ENCODE measurements at places on chromosomes 11 and 22.
A peak's percentile ranks its signal among the peaks of the same experiment; 100 is the strongest.

DNA sequence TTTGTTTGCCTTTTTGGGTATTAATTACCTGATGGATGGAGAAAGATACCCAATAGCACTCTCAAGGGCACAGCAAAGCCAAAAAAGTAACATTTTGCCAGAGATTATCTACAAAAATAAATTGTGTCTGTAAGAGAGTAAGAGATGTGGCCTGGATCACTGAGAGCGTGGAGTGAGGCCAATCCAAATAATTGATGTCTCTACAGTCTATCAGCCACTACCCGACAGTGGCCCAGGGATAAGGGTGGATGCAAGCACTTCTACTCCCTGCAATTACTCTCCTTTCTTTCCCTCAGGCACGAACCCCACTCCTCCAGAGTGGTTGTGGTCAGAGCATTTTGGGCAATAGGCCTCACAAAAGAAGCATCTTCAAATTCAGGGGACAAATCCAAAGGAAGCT is 92.3 kb upstream of the ZC3H12C start:
- DNase-seq, result no peak

- DNase-seq, result no peak
These were observed 19.0 kb upstream of the SCGB1A1 start for GRCh38 chr11:62399878-62400266.

DNA sequence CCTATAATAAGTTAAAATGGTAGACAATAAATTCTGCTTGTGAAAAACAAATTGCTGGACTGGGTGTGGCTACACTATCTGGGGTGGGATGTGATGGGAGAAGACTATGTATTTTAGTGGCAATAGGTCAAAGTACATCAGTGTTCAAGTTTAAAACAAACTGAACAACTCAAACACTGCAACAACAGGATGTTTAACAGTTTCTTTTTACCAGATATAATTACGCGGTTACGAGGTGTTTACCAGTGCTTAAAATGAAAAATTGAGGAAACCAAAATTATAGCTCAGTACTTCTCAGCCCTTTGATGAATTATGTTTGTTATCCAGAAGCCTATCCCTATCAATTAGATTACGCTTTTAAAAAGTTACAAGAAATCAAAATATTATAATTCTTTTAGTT is 3.2 kb downstream of the PRDM10 start:
- DNase-seq, result no peak

GRCh38 chr11:69950120-69950519 is 128.0 kb upstream of the ANO1 start:
- peak; percentile 88 for DNase-seq

DNA sequence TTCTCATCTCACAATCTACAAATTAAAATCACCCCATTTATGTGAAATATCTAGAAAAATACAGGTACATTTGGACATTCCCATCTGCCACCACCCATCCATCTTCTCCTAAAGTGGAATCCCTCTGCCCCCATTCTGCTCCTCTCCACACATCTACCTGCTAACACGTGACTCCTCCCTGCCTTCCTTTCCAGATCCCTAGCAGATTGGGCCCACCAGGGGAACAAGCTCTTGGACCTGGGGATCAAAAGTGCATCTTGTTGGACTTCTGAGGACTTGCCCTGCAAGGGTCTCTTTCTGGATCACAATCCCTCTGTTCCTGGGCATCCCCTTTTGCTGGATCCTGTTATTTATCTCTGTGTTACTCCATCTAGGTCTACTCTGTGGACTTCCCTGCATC is 107.6 kb downstream of the ZNF280B start:
- no peak for DNase-seq

GRCh38 chr11:93659841-93660240 is 1.6 kb upstream of the CEP295 start:
- DNase-seq, result no peak

DNA sequence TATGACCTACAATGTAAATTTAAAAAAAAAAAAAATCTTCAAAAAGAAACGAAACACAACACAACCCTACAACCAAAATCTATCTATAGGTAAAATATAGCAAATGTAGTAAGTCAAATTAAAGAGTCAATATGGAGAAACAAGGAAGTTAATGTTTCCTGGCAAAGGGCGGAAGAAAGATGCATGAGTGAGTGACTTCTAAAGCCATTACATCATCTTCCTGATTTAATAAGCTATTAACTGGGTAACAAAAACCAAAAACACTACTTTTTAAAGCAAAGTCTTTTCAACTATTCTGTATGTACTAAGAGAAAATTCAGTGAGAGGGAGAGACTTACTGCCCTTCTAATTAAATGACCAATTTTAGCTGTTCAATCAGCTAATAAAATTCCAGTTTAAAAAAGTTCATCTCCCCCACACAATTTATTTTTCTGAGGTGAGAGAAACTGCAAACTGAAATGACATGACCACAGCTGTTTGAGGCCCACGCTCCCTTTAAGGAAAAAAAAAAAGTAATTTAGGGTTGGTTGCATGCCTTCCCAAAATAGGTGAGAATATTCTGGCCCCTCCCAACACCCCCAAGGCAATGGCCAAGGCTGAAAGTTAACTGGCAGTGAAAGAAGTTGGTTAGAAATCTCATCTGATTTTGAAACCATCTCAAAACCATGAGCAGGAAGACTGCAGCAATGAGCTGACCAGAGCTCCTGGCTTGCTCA is 5.9 kb downstream of the SF1 start:
- no peak for DNase-seq

DNA sequence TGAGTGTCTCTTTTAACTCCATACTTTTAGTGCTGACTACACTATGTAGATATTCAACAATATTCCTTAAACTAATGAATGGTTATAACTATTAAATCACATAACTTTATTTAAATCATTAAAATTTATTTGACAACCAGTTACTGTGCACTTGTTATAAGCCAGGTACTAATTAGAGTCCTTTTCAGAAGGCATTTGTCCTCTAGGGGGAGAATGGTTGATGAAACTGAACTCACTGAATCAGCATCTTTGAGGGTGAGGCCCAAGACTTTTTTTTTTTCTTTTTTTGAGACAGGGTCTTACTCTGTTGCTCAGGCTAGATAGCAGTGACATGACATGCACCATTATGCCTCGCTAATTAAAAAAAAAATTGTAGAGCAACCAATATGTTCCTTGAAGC is 515.6 kb upstream of the CCDC90B start:
- peak; percentile 64 for DNase-seq

- DNase-seq, result no peak
These were observed 48.2 kb downstream of the CCDC83 start for GRCh38 chr11:85903406-85903805.

DNA sequence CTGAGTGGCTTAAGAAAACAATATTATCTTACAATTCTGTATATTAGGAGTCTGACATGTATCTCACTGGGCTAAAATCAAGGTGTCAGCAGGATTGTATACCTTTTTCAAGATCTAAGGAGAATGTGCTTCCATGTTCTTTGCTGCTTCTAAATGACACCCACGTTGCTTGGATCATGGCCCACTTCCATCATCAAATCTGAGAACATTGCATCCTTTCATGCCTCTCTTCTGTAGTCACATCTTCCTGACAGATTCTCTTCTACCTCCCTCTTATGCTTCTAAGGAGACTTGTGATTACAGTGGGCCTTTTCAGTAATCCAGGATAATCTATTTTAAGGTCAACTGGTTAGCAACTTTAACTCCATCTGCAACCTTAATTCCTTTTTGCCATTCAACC is 499.4 kb downstream of the FAM181B start:
- DNase-seq, result no peak

DNA sequence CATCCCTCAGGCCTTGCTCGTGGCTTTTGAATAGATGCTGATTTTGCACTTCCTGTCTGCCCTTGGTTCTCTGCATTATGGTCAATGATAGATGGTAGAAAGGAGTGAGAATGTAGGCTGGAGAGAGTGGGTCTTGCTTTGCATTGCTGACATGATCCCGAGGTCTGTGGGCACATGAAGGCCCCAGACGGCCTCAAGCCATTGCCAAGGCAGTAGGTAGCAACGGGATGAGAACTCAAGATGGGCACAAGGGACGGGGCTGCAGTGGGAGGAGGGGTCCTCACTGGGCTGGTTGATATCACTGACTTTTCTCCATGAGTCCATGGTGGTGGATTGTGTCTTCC is 54.0 kb downstream of the GAB4 start:
- DNase-seq, result no peak

DNA sequence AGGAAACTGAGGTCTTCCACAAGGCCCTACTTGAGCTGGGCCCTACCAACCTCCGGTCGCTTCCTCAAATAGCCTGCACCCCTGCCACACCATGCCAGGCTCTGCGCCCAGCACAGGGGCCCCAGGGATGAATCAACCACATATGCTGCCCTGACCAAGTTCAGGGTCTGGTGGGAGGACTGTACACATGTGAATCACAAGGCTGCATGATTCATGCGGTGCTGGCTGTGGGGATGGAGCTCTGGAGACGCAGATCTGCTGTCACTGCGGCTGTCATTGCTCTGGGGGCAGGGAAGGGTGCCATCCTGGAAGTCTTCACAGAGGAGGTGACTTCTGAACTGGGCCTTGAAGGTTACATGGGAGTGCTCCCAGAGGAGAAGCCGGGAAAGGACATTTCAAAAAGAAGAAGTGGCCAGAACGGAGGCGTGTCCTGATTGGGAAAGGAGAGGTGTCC is 21.5 kb downstream of the CYTH4 start:
- no peak for DNase-seq

DNA sequence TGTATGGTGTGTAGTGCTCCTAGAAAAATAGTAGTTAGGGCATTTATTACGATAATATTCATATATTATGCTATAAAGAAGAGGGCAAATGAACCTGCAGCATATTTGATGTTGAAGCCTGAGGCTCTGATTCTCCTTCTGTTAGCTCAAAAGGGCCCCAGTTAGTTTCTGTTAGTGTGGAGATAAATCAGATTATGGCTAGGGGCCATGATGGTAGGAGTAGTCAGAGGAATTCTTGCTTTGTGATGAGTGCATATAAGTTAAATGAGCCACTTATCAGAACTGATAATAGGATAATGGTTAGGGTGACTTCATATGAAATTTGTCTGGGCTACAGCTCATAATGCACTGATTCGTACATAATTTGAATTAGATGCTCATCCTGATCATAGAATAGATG is 298.4 kb downstream of the DYNC2H1 start:
- no peak for DNase-seq

DNA sequence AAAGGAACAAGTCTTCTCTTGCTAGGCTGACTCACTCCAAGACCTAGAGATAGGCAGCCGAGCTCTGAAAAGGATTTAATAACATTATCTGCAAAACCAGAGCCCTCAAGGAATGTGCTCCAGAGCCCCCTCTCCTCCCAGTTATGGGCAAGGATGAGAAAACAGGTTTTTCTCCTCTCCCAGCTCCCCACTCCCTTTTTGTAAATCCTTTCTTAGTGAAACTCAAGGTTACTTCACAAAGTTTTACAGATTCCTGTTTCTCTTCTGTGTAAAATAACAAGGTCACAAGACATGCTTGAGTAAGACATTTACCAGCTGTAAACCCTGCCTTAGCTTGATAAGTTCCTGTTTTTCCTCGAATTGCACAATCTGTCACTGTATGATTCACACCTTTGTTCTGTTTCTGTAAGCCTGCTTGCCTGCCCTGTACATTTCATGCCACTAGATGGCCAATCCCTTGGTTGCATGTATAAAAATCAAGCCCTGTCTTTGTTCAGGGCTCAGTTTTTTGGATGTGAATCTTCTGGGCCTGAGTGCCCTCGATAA is 489.4 kb downstream of the KCNA4 start:
- peak; percentile 19 for DNase-seq

GRCh38 chr11:78281511-78281910 is 92.8 kb downstream of the USP35 start:
- DNase-seq, result no peak

DNA sequence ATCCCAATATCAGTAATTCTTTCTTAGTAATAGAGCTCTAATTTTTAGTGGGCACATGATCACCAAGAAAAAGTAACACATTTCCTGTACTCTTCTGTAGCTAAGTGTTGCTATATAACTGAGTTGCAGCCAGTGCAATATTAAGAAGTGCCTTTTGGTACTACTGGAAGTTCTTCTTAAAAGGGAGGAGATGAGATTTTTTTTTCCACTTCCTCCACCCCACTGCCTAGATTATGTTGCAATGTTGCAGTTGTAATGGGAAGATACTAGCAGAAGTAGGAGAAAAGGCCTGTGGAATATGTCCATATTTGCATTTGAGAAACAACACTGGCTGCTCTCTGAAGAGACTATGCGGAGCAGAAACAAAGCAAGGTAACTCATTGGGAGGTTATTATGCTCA is 280.6 kb upstream of the ANO5 start:
- no peak for DNase-seq

DNA sequence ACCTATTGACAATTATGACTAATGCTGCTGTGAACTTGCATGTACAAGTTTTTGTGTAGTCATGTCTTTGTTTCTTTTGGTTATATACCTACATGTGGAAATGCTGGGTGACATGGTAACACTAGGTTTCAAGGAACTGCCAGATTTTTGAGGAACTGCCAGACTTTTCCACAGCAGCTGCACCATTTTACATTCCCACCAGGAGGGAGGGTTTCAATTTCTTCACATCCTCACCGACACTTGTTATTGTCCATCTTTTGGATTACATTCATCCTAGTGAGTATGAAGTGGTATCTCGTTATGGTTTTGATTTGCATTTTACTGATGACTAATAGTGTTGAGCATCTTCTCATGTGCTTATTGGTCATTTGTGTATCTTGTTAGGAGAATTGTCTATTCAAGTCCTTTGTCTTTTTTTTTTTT is 13.3 kb downstream of the CLDN5 start:
- no peak for DNase-seq

DNA sequence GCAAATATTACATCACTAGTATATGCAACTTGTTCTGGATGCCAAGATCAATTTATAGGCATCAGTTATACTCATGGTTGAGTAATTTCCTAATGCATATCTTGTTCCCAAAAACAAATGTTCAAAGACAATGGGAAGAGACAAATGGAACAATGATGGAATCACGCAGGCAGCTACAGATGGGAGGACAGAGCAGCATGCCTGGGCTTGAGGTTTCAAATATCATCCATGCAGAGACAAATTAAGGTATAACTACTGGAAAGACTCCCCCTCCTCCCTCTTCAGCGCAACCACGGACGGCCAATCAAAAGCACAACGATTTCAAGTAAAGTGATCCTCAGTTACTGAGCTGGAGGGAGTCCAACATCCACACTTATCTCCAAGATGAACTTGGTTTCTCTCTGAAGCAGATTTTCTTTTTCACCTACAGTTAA is 106.8 kb downstream of the CCDC83 start:
- DNase-seq, result no peak

GRCh38 chr22:17845790-17846189 is 71.5 kb upstream of the BID start:
- DNase-seq, result no peak

DNA sequence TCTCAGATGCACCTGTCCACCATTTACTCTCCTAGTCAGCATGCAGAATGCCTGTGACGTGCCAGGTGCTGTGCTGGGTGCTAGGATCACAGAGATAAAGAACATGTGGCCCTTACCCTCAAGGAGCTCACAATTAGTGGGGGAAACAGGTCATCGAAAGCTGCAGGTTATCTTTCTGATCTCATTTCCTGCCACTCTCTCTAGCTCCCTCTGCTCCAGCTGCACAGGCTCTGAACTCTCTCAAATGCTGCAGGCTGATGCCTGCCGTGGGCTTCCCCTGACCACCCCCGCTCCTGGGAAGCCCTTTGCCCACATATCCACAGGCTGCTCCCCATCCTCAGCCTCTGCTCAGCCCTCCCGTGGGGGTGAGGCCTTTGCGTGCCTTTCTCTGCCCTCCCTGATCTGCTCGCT is 29.6 kb downstream of the SHANK3 start:
- no peak for DNase-seq
